Mucosa of descending colon (tissue), 3 donors: ENCODE measurements at places on chromosomes 16 and 17.

GRCh38 chr17:73972056-73972455 is 231.4 kb upstream of the RPL38 start:
- DNase-seq, result no peak

DNA sequence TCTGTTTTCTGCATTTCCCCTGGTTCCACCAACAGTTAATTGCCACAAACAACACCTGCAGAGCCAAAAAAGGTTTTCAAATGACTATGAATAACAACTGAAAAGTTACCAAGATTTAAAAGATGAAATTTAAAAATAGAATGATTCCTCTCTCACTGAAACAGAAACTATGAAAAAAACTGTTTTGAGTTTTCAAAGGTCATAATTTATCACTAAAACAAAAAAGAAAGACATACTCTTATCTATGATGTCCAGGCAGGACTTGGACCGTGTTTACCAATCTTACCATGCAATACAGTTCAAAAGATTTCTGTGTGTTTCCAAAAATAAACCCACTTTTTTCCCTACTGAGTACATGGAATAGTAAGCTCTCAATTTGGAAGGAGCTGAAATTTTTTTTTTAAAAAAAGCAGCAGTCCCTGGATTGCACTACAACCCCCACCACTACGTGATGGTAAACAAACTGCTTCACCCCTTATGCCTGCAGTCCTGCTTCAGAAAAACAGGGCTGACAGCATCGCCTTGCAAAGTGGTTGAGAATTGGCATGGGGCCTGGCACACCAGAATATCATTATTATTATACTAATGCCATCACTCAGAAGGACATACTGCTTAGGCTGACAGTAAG is 8.5 kb downstream of the TXNDC11 start:
- no peak for DNase-seq

DNA sequence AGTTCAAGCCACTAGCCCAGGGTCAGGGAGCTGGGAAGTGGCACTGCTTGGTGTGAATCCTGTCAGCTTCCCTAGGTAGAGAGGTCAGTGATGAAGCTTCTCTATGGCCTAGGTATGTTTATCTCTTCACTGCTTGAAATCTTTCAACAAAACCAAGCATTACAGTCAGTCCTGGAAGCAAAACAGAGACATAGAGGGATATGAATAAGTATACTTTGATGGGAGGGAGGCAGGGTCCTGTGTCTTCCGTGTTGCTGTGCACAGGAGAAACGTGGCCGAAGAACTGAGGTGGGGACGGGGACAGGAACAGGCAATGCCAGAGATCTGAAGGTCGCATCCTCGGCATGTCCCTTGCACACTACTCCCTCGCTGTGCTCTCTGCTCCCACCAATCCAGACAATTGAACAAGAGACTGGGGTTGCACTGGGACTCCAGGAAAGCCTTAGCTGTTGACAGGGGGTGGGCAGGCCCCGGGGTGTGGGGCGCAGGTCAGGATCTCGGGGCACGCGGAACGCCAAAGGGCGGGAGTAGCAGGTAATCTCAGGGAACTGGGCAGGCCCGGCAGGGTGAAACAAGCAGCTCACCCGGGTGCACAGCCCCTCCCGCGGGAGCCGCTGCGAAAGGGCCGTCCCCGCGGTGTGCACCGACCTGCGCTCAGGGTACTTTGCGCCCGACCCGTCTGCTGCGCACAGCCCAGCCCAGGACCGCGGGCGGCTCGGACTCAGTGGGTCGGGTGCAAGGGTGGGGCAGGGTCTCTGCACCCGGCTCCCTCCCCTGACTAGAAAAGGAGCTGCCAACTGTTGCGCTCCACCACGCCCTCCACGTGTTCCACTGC is at the start of gene MT1H:
TSS of gene MT1H (plus strand) at position 810 of the 835 bp plus-strand sequence. CDS start 71 bp downstream, outside the sequence.
- DNase-seq, result peak; percentile 64

DNA sequence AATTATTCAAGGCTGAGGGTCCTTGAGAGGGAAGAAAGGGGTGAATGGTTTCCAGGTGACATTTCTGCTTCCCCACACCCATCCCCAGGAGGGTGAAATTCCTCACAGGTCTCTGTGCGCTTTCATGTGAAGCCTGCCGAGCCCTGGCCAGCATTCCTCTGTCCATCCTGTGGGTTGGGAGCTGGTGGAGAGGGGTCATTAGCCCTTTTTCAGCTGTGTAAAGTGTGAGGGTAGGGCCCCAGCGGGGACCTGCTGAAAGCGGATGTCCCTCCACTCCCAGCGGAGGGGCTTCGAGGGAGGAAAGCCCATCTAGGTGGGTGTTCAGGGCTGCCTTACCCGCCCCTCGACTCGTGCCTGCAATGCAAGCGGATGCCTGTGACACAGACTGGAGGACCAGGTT is 53.3 kb upstream of the DLX4 start:
- DNase-seq, result no peak

DNA sequence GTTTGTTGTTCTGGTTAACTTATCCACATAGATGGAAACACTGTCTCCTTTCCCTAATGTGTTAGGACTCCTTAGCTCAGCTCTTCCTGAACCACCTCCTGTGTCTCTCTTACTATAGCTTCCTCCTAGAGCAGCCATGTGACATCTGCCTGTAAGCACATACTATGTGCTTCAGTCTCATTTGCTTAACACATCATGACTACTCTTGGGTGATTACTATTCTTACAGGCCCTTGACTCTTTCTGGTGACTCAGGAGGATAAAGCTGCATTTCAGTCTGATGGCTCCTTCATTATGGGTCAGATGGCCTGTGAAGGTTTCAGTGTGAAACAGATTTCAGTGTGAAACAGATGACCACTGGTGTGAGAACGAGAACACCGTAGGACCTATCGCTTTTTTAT is 320 bp upstream of the KRTAP4-2 start:
- no peak for DNase-seq

DNA sequence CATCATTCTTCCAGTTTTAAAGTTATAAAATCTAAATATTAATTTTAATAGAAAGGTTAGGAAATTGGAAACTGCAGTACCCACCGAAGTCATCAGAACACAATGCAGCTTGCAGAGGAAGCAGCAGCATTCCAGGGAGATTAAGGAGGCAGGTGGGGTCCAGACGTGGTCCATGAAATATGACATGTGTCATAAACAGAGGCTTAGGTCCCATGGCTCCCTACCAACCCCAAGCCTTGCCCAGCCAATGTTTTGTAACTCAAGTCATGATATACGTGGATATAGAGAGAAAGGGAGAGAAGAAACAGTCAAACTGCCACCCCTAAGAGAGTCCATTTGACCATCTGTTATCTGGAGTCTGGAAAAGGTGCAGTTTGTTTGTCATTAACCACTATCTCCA is 670.0 kb downstream of the TOX3 start:
- no peak for DNase-seq

DNA sequence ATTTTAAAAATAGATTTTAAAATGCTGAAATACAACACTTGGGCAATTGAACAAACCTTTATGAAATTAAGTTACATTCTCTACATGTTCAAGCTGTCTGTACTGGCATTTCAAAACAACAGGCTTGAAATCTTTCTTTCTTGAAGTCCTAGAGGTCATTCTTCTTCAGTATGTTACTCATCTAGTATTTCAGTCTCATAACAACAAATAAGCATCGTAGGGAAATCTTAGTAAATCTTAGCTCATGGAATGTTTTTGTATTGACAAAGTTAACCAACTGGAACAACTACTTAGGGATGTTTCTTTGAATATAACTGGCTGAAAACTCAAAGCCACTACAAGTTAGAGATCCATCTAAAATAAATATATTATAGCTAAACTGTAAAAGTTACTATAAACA is 96.6 kb downstream of the KIF2B start:
- no peak for DNase-seq
